ENCODE measurements at places on chromosomes 12 and 14. TPM values are rescaled to one million over a fixed set of nuclear protein-coding genes. Genes with fewer than 3 reads are reported as not detected.

Gene BEGAIN
- 3.1 TPM for total RNA-seq

Gene GPR84
- total RNA-seq = 0.98 TPM

GRCh38 chr12:26646571-26646970, 186.4 kb downstream of the ITPR2 start:
- H3K36me3 ChIP-seq = peaks cover 37% of the 10 kb centered on the region
- no peaks in the 10 kb centered on the region for H3K27me3 ChIP-seq
- no peak overlapping the region for H3K27ac ChIP-seq
- peaks cover 5% of the 10 kb centered on the region for H3K4me1 ChIP-seq

Gene CIROP
- total RNA-seq = not detected

DNA sequence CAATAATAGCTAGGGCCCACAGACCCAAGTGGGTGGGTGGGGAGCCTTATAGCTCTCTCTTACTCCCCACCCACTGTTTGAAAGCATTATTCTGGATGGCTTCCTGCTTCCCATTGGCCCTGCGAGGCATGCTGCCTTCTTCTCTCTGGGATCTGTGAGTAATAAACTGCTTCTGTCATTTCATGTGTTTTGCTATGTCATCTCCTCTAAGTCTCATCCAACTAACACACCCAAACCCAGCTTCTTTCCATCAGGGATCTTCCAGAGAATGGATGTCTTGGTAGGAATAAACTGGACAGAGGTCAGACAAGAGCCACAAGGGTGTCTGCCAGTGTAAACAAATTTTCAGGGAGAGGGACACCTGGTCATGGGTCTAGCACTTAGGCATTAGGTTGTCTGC, 66.4 kb upstream of the BDKRB2 start:
- H3K4me3 ChIP-seq = no peak overlapping the region
- H3K27me3 ChIP-seq = peaks cover 4% of the 10 kb centered on the region
- H3K36me3 ChIP-seq = no peaks in the 10 kb centered on the region
- no peak for DNase-seq

DNA sequence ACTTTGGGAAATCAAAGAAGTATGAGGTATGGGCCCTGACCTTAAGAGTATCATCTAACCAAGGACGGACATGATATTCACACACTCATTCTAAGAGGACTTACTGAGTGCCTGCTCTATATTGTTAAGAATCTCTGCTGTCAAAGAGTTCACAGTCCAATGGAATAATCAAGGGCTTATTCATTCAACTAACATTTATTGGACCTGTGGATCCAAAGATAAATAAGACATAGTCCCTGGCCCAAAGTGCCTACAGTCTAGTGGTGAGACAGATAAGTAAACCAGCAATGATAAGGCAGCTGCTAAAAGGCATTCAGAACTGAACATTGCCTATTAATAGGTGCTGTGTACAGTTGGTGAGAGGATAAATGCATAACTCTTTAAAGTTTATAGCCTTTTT, 11.0 kb downstream of the WDR20 start:
- H3K4me1 ChIP-seq = peaks cover 34% of the 10 kb centered on the region
- no peaks in the 10 kb centered on the region for H3K27me3 ChIP-seq
- H3K36me3 ChIP-seq = peaks cover 39% of the 10 kb centered on the region
- DNase-seq = no peak

DNA sequence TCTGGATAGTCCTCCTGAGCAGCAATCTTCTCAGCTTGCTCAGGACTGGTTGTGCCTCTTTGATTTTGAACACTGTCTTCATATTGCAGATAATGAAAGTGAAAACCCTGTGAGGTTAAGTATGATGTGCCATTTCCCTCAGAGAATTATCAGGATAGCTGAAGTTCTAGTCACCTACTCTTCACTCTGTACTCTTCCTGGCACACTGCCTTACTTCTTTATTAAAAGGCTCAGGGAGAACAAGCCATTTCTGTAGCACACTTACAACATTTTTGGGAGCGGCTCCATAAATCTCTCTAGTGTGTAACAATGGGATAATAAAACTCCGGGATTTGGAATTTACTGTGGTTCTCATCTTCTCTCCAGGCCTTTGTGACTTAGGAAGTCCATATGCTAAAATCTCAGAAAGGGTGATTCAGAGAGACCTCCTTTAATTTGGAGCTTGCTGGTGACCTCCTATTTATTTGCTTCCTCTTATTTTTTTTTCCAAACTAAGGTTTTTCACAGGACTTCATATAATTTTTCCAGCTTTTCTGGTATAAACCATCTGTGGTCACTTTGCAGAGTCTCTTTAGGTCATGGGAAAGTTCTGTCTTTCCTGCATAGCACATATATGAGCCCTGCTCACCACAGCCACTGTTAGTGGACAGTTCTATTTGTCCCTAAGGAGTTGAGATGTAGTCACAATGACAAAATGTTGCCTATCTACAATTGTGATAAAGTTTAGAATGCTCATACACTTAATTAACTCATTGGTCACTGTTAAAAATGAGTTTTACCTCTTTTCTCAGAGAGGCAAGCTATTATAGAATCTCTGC, 53.5 kb upstream of the LDHB start:
- no peak overlapping the region for H3K4me3 ChIP-seq
- no peak overlapping the region for H3K27ac ChIP-seq
- H3K4me1 ChIP-seq = peaks cover 7% of the 10 kb centered on the region

Gene GPX2
- not detected for total RNA-seq

DNA sequence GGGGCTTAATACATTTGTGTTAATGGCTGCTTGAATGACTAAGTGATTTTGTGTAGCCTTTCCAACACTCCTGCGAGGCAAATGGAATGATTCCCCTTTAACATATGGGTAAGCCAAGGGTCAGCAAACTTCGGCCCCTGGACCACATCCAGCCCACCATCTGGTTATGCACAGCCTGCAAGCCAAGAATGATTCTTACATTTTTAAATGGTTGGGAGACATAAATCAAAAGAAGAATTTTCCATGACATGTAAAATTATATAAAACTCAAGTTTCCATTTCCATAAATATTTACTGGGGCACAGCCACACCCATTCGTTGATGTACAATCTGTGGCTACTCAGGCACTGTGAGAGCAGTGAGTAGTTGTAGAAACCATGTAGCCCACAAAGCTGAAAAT, 9.0 kb downstream of the SLC8B1 start:
- no peak overlapping the region for H3K27ac ChIP-seq
- no peak for DNase-seq

Gene SMIM41
- total RNA-seq = not detected

DNA sequence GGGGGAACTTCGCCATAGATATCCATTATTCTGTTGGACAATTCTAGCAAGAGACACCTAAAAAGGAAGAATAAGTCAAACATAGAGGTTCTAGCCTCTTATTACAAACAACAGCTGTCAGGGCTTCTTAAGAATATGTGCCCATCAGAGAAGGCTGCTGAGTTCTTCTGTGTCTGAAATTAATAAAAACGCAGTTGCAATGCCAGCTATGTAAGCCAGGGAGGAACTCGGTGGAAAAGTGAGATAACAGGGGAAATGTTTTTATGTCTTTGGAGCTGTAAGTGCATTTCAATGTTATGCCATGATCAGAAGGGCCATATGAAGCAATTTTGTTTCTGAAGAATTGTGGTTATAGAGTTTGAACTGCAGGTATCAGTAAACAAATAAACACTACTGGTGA, 95.0 kb downstream of the SYT1 start:
- H3K27me3 ChIP-seq = no peaks in the 10 kb centered on the region
- no peaks in the 10 kb centered on the region for H3K4me1 ChIP-seq
- no peaks in the 10 kb centered on the region for H3K36me3 ChIP-seq
- DNase-seq = no peak
- H3K27ac ChIP-seq = no peak overlapping the region

Gene SPIC
- not detected for total RNA-seq

Gene GALNT9
- not detected for total RNA-seq

- no peaks in the 10 kb centered on the region for H3K27me3 ChIP-seq
- H3K36me3 ChIP-seq = no peaks in the 10 kb centered on the region
- H3K4me3 ChIP-seq = no peak overlapping the region
- no peak overlapping the region for H3K27ac ChIP-seq
Measured at GRCh38 chr14:74978416-74978947, 23.1 kb upstream of the PGF start.

GRCh38 chr12:24510581-24511125, 438.2 kb downstream of the BCAT1 start:
- no peak for DNase-seq
- H3K27me3 ChIP-seq = no peaks in the 10 kb centered on the region
- H3K27ac ChIP-seq = no peak overlapping the region
- H3K4me1 ChIP-seq = no peaks in the 10 kb centered on the region
- no peaks in the 10 kb centered on the region for H3K36me3 ChIP-seq
- H3K4me3 ChIP-seq = no peak overlapping the region

Gene GLT8D2
- 0.23 TPM for total RNA-seq
